ENCODE measurements at places on chromosomes 7 and 10. TPM values are rescaled to one million over a fixed set of nuclear protein-coding genes. Genes with fewer than 3 reads are reported as not detected.

Gene PNLIPRP3
- polyA plus RNA-seq: not detected

Gene GIMAP7
- polyA plus RNA-seq: 36.0 TPM

Gene SHOC2
- polyA plus RNA-seq: 18.0 TPM

DNA sequence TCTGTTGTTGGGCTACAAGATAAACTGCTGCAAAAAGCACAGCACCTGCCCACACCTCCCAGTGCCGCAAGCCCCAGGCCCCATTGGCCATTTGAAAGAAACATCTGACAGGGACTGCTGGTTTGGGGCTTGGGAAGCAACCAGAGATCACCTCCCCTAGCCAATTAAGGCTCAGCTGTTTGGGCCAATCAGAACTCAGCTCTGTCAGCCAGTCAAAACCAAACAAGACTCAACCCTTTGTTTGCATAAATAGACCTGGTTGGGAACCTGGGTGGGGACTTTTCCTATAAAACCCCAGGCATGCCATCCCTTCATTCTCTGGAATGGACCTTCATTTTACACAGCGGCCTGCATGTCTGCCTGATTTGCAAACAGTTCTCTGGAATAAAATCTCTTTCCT, 17.2 kb upstream of the NME8 start:
- no peak for DNase-seq

- DNase-seq: no peak
Observed at GRCh38 chr10:53569455-53569854, 796.9 kb upstream of the MBL2 start.

GRCh38 chr7:18467011-18467410, 28.5 kb upstream of the HDAC9 start:
- DNase-seq: no peak

GRCh38 chr10:87973635-87974034, 110.2 kb downstream of the PTEN start:
- DNase-seq: no peak

DNA sequence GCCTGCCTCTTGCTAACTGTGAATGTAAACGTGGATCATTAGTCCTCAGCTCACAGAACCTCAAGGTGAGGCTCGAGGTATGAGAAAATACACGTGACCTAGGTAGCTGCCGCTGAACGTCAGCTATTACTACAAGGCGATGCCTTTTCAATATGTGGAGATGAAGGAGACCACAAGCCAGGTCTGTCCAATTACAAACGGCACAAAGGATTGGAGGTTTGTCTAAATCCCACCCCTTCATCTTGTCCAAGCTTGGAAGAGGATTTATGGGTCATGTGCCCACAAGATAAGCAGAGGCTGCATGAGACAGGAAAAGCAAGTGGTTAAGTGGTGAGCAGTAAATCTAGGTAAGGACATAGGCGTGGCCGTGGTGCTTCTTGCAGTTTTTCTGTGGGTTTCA, 3.4 kb downstream of the H2BK1 start:
- DNase-seq: peak; percentile 35

DNA sequence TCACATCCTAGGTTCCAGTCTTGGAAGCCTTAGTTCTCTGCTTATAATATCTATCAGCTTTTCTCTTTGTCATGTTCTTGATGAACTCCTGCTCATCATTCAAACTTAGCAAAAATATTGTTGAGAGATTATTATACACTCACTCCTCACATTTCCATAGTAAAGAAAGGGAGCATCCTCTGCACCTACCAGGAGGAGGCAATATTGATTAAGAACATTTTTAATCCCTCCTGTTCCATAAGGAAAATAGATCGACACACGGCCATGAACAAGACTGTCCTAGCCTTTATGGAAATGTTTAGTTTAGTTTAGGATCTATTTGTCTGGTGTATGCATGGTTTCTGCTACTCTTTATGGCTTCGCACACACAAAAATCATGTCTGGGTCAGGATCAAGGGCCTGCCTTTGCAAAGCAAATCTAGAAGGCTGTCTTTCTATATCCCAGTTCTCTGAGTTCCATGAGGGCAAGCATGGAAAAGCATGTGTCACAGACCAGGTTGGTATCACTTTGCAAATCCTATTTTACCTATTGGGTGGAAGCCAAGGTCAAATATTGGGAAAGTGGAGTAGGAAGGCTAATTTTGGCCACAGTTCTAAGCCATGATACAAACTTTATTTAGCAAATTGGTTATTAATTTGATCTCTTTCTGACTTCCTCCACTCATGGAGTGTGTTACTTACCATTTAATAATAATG, 164.4 kb downstream of the MDFIC start:
- no peak for DNase-seq

DNA sequence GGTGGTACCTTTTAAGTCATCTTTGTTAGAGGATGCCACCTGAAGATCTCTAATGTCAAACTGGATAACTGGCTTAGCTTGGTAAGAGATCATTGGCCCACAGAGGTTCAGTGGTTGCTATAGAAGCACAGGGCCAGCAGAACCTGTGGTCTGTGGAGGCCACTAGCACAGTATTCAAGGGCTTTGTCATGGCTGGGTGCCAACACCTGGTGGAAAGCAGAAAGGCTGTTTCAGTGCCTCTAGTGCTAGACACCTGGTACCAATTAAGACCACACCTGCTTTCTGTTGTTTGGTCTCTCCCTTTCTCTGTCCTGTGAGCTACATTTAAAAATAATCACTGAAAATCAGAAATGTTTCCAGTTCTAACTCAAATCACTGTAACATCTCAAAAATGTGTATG, 10.0 kb upstream of the PCGF5 start:
- DNase-seq: no peak

- no peak for DNase-seq
Observed at GRCh38 chr7:836429-836828, 4.2 kb downstream of the SUN1 start.

GRCh38 chr7:25720427-25720826, 431.6 kb upstream of the NFE2L3 start:
- no peak for DNase-seq

DNA sequence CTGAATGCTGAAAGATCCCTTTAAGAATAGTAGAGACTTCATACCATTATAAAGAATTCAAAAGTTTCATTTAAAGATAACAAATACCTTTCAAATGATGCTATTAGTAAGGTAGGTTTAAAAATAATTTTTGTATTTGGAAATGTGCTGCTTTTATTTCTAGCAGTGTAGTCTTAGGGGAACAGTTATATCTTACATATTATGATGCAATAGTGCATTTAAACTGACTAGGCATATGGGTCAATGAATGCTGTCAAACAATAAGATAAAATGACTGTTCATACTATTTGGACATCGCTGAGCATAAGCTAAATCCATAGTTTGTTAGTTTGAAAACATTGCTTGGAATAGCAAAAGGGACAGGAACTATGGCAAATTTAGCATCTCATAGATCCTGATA, 354.8 kb upstream of the SEMA3A start:
- no peak for DNase-seq
